ENCODE measurements at places on chromosomes 12 and 14.

- peak; percentile 20 for DNase-seq
Observed at GRCh38 chr12:128817111-128818015, 6.4 kb downstream of the SLC15A4 start.

DNA sequence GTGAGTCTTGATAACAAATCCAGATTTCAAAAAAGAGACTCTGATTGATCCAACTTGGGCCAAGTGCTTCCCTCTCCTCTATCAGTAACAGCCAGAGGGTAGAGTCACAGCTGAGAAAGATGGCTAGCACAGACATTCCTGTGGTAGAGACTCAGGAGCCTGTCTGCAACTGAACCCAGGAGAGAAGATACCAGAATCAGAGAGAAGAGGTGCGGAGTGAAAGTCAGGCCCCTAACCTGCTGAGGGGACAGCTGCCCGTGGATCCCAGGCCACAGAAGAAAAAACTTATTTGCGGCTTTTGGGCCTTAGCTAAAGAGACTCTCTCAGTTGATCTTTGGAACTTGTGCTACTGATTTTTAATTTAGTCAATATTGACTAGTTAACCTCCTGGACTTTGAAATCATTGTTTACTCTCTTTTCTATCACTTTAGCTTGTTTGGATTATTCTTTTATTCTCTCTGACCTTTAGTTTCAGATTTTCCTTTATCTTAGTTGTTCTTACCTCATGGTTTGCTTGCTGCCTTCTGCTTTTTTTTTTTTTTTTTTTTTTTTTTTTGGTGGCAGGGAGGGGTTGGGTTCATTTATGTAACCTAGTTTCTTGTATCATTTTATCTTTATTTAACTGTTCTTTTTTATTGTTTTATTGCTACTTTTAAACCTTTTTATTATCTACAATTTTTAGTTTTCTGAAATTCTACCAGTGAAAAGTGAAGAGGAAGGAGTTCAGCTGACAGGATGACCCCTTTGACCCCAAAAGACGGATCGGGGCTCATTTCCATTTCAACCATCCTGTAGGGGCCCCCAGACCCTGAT is 154.9 kb upstream of the KRR1 start:
- DNase-seq, result no peak

DNA sequence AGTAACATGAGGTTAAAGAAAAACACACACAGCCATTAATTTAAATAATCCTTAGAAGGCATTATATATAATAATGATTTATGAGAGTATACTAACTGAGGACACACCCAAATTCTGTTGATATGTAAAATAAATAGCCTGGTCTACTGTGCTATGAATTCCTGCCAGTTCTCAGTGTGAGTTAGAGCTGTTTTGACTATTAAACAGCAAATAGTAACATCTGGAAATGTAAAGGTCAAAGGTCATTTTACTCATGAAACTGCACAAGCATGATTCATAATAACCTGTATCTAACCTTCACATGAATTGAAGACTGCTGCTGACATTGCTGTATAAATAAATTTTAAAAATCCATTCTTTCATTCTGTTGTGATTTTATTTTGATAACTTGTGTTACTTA is 966.7 kb downstream of the SLC6A15 start:
- no peak for DNase-seq

- no peak for DNase-seq
Observed at GRCh38 chr14:96062010-96062409, 22.8 kb downstream of the C14orf132 start.

- DNase-seq, result no peak
Observed at GRCh38 chr12:91628656-91629055, 446.0 kb upstream of the DCN start.

- no peak for DNase-seq
Observed at GRCh38 chr12:112121780-112122565, 3.4 kb upstream of the TRAFD1 start.

All from NCI-H510A treated with DMSO at 0.1 percent for 48 hours (cell line).